ENCODE measurements at places on chromosomes 12 and 14. TPM values are rescaled to one million over a fixed set of nuclear protein-coding genes. Genes with fewer than 3 reads are reported as not detected.

DNA sequence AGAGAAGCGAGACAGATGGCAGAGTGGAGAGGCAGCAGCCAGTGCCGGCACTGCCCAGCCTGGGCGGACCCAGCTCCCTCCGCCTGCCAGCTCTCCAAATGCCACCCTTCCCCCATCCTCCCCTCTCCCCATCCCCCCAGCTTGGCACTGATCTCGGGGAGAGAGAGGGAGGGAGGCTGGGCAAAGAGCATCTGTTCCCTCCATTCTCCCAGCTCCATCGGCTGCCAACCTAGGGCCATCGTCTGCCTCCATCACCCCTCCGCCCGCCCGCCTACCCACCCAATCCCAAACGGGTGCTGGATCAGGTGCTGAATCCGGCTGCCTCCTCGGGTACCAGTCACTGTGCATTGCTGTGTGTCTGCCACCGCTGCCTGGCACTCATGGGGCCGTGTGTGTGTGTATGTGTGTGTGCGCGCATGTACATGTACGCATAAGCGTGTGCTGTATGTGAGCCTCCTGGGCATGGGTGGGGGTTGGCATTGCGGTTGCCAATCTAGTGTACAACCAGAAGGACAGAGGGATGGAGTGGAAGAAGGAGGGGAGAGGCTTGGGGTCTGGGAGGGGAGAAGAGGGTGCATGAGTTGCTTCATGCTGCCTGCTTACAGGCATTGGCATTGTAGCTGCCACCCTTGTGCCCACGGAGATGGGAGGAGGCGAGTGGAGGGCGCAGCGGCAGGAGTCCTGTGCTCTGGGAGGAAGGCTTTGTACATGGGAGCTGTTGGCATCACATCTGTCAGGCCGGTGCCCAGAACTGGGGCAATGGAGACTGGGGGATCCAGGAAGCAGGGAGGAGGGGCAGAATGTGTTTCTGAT lies 38.4 kb downstream of the ZFHX2 start:
- no peaks in the 10 kb centered on the region for H3K36me3 ChIP-seq
- H3K27ac ChIP-seq, result no peak overlapping the region

DNA sequence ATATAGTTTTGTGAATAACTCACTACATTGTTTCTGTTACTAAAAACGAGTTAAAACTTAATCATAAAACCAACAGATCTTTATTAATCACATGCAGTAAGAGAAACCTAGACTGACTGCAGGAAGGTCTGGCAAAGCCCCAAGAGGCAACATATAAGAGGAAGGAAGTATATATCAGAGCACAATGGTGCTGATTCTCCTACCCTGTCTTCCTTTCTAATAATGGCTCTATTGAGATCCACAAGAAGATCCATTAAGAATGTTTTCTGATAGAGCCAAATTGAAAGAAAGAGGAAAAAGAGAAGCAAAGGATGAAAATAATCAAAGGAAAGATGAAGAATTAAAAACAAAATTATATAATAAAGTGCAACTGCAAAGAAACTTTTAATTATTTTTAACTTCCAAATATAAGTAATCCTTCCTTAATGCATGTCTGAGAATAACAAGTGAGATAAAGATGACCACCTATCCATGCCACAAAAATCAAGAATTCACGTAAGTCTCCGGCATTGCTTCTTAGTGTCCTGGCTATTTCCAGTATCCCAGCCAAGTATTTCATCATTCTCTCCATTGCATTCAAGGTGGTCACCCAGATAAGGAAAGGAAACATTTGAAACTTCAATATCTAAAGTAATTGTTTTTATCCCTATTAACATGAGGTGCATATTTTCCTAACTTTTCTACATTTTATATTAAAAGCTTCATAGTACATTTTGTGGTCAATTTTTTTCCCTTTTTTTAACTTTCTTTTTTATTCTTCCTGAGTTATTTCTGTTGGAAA lies 62.2 kb downstream of the SOX5 start:
- no peak for DNase-seq
- no peaks in the 10 kb centered on the region for H3K4me1 ChIP-seq
- H3K4me3 ChIP-seq, result no peak overlapping the region
- H3K27ac ChIP-seq, result no peak overlapping the region
- no peaks in the 10 kb centered on the region for H3K27me3 ChIP-seq

GRCh38 chr14:30443368-30444007 lies 115.5 kb upstream of the G2E3 start:
- peaks cover 20% of the 10 kb centered on the region for H3K27me3 ChIP-seq
- no peaks in the 10 kb centered on the region for H3K36me3 ChIP-seq
- H3K27ac ChIP-seq, result no peak overlapping the region
- no peak overlapping the region for H3K4me3 ChIP-seq
- no peaks in the 10 kb centered on the region for H3K4me1 ChIP-seq

GRCh38 chr14:77667331-77667730 lies 40.5 kb downstream of the ALKBH1 start:
- no peak for DNase-seq
- no peak overlapping the region for H3K27ac ChIP-seq
- peaks cover 3% of the 10 kb centered on the region for H3K36me3 ChIP-seq
- H3K4me1 ChIP-seq, result peaks cover 11% of the 10 kb centered on the region
- no peak overlapping the region for H3K4me3 ChIP-seq

DNA sequence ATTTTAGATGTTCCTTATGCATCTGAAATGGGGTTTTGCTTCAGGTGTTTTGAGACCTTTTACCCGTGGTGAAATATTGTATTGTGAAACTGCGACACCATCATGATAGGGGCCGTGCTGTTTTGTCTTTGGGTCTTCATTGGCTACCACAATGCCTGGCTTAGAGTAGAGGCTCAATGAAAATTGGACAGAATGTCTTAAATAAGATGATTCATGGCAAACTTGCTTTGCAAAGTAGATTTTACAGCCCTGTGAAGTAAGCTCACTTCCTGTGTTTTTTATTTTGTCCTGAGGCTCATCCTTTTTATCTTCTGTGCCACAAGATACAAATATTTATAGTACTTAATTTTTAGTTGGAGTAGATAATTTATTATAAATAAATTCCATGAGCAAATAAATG lies 111.3 kb upstream of the FRMD6 start:
- no peak overlapping the region for H3K4me3 ChIP-seq
- H3K27ac ChIP-seq, result no peak overlapping the region
- no peaks in the 10 kb centered on the region for H3K36me3 ChIP-seq
- H3K4me1 ChIP-seq, result no peaks in the 10 kb centered on the region

DNA sequence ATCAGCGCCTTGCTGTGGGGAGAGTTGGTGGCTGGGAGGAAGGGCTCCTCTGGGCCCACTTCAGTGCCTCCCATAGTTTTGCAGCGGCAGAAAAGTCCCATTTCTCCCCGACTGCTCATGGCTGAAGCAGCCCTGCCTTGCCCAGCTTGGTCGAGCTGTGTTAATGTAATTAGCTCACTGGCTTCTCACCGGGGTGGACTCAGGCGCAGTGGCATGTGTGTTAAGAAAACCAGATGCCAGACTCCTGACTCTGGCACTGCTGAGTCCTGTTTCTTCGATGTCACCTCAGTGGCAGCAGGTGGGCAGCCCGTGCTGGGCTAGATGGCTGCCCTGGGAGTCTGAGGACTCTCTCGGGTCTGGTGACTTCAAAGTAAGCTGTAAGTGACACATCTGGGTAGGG lies 47.4 kb downstream of the CHST11 start:
- no peak for DNase-seq
- peaks cover 86% of the 10 kb centered on the region for H3K4me1 ChIP-seq
- H3K4me3 ChIP-seq, result no peak overlapping the region
- H3K27ac ChIP-seq, result peak overlapping the region; percentile 61
- H3K27me3 ChIP-seq, result no peaks in the 10 kb centered on the region

DNA sequence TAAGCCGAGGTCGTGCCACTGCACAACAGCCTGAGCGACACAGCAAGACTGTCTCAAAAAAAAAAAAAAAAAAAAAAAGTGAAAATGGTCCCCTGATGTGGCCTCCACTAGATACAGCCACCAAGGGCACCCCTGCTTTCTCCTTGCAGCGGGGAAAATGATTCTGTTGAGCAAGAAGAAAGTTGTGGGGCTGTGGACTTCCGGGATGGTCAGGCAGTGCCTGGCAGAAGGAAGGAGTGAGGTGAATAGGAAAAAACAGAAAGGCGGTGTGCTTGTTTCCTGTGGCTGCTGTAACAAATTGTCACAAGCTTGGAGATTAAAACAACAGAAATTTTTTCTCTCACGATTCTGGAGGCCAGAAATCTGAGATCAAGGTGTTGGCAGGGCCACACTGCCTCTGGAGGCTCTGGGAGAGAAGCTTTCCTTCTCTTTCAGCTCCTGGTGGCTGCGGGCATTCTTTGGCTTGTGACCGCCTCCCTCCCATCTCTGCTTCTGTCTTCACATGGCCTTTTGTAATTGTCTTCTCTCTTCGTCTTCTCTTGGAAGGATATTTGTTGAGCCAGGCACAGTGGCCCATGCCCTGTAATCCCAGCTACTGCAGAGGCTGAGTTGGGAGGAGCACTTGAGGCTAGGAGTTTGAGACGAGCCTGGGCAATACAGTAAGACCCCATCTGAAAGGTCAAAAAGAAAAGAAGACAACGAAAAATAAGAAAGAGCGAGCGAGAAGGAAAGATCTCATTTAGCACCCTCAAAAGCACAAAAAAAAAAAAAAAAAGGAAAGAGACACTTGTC lies 116.6 kb upstream of the MED13L start:
- peaks cover 12% of the 10 kb centered on the region for H3K27me3 ChIP-seq
- H3K36me3 ChIP-seq, result no peaks in the 10 kb centered on the region
- peak; percentile 21 for DNase-seq
- H3K4me1 ChIP-seq, result peaks cover 13% of the 10 kb centered on the region

- no peaks in the 10 kb centered on the region for H3K27me3 ChIP-seq
- no peak for DNase-seq
Observed at GRCh38 chr12:91205811-91206210, 23.2 kb upstream of the DCN start.

DNA sequence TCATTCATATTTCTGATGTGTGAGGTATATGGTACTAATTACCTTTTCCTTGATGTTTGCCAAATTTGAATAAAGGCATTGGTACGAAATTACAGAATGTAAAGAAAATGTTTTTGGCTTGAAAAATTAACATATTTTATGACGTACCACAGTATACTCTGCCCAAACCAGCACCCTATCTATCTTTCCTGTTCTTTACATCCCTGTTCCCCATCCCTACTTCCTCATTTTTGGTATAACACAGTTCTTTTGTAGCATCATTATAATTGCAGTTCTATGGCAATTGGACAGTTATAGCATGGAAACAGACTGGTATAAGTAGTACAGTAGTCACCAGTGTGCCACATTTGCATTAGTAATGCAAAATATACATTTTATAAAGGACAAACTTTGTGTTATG lies 7.0 kb upstream of the CCT2 start:
- H3K4me3 ChIP-seq, result no peak overlapping the region
- H3K27me3 ChIP-seq, result no peaks in the 10 kb centered on the region
- peaks cover 6% of the 10 kb centered on the region for H3K4me1 ChIP-seq
- no peak for DNase-seq

DNA sequence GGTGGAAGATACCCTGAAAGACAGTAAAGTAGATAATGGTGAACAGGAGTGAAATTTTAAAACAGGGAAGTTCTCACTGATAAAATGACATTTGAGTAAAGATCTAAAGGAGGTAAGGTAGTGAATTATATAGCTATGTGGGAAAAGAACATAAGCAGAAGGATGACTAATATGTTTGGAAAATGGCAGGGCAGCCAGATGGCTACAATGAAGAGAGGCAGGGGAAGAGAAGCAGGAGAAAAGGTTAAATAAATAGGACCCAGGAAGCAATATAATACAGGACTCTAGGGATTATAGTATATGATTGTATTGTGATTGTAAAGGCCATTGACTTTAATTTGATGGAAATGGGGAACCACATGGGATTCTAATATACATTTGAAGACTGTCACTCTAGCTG lies 33.0 kb downstream of the SCFD1 start:
- no peaks in the 10 kb centered on the region for H3K4me1 ChIP-seq
- no peak overlapping the region for H3K4me3 ChIP-seq
- H3K36me3 ChIP-seq, result peaks cover 21% of the 10 kb centered on the region

GRCh38 chr12:30169839-30170591 lies 386.3 kb upstream of the TMTC1 start:
- no peaks in the 10 kb centered on the region for H3K36me3 ChIP-seq
- no peak overlapping the region for H3K4me3 ChIP-seq
- H3K27ac ChIP-seq, result no peak overlapping the region
- H3K4me1 ChIP-seq, result no peaks in the 10 kb centered on the region
- no peak for DNase-seq

DNA sequence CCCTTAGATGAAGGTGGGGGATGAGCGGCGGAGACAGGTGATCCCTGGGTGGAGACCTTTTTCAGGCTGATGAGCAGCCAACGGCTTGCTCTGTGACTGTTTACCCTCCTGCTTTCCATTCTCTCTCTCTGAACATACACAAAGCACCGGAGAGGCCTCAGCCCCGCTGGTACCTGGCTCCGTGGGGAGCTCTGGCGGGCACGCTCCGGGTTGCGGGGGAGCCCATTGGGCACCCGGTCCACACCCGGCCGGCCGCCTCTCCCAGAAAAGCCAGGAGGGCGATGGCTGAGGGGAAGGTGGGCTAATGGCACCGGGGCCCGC lies 545 bp downstream of the SMARCC2 start:
- peak overlapping the region; percentile 90 for H3K4me3 ChIP-seq
- DNase-seq, result peak; percentile 26
- H3K27ac ChIP-seq, result peak overlapping the region; percentile 85
- peaks cover 42% of the 10 kb centered on the region for H3K36me3 ChIP-seq
- H3K4me1 ChIP-seq, result peaks cover 56% of the 10 kb centered on the region

- H3K27ac ChIP-seq, result no peak overlapping the region
- DNase-seq, result no peak
- no peaks in the 10 kb centered on the region for H3K4me1 ChIP-seq
- H3K36me3 ChIP-seq, result no peaks in the 10 kb centered on the region
- no peak overlapping the region for H3K4me3 ChIP-seq
- no peaks in the 10 kb centered on the region for H3K27me3 ChIP-seq
Observed at GRCh38 chr14:87508333-87508732, 484.6 kb downstream of the GALC start.

GRCh38 chr12:31732926-31733548 lies 4.2 kb upstream of the AMN1 start:
- H3K27ac ChIP-seq, result peak overlapping the region; percentile 86
- H3K27me3 ChIP-seq, result no peaks in the 10 kb centered on the region
- H3K4me1 ChIP-seq, result peaks cover 56% of the 10 kb centered on the region
- H3K4me3 ChIP-seq, result no peak overlapping the region

GRCh38 chr12:68568922-68569569 lies 41.7 kb upstream of the RAP1B start:
- DNase-seq, result no peak
- H3K27me3 ChIP-seq, result no peaks in the 10 kb centered on the region
- peaks cover 34% of the 10 kb centered on the region for H3K4me1 ChIP-seq
- H3K36me3 ChIP-seq, result no peaks in the 10 kb centered on the region
- no peak overlapping the region for H3K4me3 ChIP-seq

COPZ1 gene
- 124 TPM for total RNA-seq

KIF5A gene
- 0.64 TPM for total RNA-seq

DPPA3 gene
- total RNA-seq, result not detected

NRL gene
- 3.3 TPM for total RNA-seq

PAPLN gene
- total RNA-seq, result 0.30 TPM

NINJ2 gene
- total RNA-seq, result 6.7 TPM

KCNH3 gene
- total RNA-seq, result 2.3 TPM

TEX52 gene
- total RNA-seq, result 0.29 TPM

RNASE1 gene
- total RNA-seq, result not detected

ZNF605 gene
- 11.5 TPM for total RNA-seq

Measured in activated CD4-positive, alpha-beta T cell treated with anti-CD3 and anti-CD28 coated beads, Interleukin-2, amount 10 ng/mL, durations not matched to agents 7 days and 5 days (primary cell).